Suppressor macrophage (primary cell): ENCODE measurements at places on chromosomes 5 and 9.

DNA sequence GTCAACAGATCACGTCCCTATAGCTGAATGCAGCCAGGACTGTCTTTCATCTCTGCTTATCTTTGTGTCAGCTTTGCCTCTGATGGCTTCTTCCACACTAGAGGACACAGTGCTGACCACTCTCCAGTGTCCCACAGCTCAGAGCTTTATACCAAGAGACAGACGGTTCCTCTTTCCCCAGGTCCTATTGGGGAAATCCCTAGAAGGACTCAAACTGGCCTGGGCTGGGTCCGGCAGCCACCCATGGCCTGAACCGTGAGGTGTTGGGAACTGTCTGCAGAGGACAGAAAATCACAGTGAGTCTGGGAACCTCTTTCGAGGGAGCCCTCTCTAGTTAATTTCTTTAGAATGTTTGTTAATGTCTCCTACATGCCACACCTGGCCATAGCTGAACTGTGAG, 68.3 kb upstream of the SHB start:
- DNase-seq = peak; percentile 24

DNA sequence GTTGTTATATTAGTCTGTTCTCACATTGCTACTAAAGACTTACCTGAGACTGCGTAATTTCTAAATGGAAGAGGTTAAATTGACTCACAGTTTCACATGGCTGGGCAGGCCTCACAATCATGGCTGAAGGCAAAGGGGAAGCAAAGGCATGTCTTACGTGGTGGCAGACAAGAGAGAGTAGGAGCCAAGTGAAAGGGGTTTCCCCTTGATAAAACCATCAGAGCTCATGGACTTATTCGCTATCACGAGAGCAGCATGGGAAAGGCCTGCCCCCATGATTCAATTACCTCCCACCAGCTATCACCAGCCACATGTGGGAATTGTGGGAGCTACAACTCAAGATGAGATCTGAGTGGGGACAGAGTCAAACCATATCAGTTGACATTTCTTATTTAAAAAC, 374.5 kb upstream of the RORB start:
- no peak for DNase-seq

- DNase-seq = no peak
Observed at GRCh38 chr9:85089188-85089969, 419.9 kb downstream of the NTRK2 start.

GRCh38 chr5:141866096-141866495, 12.1 kb downstream of the PCDH1 start:
- DNase-seq = no peak

- no peak for DNase-seq
Observed at GRCh38 chr5:11396917-11397316, 507.3 kb downstream of the CTNND2 start.

GRCh38 chr9:132423503-132423902, 13.5 kb downstream of the CFAP77 start:
- DNase-seq = no peak
